CD14-positive monocyte (primary cell): ENCODE measurements at places on chromosomes 4 and X.

GRCh38 chr4:153036931-153037482 is 100.9 kb downstream of the FHDC1 start:
- DNase-seq, result no peak

DNA sequence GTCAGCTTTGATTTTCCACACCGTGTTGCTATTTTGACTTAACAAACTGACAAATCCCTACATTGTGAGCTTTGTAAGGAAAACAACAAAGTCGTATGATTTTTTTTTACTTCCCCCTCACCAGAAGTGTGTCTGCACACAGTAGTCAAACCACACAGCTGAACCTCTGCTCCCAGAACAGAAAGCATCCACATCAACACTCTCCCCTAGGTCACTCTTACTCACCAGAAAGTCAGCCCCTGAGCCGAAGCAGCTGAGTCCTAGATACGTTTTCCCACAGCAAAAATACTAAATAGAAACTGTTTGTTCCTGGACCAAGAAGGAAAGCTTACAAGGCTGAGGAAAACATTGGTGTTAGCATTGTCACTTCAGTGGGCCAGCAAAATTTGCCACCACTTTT is 305.7 kb downstream of the DHX15 start:
- no peak for DNase-seq

- no peak for DNase-seq
Measured at GRCh38 chrX:45596188-45596808, 395.6 kb upstream of the DIPK2B start.

GRCh38 chr4:11625211-11625610 is 196.5 kb upstream of the HS3ST1 start:
- DNase-seq, result no peak

DNA sequence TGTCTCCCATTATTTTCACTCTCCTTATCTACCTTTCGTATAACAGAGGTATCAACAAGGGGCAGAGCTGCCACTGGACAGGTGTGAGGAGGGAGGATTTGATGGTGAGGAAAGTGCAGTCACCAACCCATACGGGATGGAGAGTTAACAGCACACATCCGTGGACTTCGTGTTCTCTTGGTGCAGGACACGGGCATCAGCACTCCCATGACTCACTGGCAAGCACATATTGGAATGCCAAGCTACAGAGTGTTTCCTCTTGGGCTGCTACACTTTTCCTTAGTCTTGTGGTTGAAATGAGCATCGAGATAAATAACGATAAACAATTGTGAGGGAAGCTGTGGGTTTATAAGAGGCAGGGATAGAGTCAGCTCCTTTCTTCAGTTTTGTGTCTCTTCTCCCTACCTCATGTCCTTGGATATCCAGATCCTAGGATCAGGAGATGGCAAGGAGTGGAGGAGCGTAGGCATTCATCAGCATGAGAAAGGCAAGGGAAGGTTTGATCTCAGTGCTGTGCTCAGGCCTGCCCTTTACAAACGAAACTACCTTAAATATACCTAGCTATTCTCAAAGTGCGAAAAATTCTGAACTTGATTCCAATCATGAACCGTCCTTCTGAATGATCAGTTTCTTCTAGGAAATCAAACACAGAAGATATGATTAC is 96.3 kb downstream of the ZNF827 start:
- no peak for DNase-seq

GRCh38 chrX:135481696-135482179 is 38.7 kb upstream of the INTS6L start:
- DNase-seq, result no peak

- DNase-seq, result no peak
Measured at GRCh38 chr4:39898015-39898414, 79.7 kb downstream of the PDS5A start.

- DNase-seq, result no peak
Measured at GRCh38 chrX:154724993-154725756, 25.7 kb downstream of the GAB3 start.

DNA sequence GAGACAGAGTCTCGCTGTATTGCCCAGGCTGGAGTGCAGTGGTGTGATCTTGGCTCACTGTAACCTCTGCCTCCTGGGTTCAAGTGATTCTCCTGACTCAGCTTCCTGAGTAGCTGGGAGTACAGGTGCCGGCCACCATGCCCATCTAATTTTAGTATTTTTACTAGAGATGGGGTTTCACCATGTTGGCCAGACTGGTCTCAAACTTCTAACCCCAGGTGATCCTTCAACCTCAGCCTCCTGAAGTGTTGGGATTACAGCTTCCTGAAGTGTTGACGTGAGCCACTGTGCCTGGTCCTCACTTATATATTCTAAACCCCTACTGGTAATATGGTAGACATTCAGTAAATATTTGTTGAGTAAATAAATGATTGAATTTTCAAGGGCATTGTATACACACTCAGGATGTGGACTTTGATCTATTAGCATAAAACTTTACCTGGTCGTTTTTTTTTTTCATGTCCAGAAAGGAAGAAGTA is 33.0 kb downstream of the MTHFD2L start:
- no peak for DNase-seq

DNA sequence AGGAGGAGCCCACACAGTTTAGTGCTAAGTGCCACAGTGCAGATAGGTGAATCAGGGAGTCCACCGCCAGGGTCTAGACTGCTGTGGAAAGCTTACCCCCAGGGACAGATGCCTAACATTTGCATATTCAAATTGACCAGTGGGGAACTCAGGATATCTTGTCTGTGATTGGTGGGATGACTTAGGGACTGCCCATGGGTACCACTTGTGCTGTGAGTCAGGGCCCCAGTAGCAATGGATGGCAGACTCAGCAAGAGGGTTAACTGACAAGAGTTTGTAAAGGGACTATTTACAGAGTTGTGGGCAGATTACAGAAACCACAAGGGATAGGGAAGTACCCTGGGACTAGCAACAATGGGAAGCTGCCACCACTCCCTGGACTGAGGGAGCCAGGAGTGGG is 282.1 kb downstream of the BCOR start:
- DNase-seq, result peak; percentile 24

- DNase-seq, result no peak
Measured at GRCh38 chr4:117577686-117578311, 456.5 kb upstream of the NDST3 start.

GRCh38 chrX:102042372-102043325 is 82.8 kb upstream of the TCEAL2 start:
- no peak for DNase-seq

DNA sequence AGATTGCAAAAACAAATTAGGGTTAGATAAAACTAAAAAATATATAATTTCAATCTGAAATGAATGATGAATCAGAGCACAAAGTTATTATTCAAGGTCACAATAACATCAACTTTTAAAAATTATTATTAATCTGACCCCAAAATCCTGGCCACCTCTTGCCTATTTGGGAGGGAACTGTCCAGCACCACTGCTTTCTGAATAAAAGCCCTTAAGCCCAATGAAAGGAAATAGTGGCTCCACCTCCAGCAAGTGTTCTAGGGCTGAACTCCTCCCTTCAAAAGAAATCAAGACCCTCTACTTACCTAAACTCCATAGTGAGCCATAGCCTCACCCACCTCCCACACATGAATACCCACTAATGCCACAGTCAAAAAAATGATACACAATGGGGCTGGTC is 208.2 kb downstream of the PARM1 start:
- DNase-seq, result no peak

DNA sequence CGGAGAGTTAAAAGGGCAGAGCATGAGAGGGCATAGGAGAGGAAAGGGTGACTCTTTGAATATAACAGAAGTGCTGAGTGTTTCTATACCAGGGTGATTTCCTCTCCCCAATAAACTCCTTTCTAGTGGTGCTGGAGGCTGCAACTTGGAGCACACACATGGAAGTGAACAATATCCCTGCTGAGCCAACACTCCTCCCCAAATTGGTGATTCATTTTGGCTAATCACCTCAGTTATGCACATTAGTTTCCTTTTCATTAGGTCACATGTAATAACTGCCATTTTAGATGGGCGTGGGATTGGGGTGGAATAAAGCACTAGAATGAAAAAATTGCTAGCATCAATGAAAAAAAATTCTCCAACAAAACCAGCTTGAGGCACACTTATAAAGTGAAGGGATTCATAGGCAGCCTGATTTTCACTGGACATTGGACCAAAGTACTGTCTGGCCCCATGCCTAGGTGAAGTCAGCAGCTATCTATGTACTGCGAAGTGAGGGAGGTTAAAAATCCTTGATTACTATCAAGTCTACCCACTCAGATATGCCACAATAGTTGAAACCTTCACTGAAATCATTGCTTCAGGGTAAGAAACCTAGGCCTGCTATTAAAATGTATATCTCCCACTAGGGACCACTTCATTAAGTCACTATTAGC is 174.0 kb downstream of the GLUD2 start:
- DNase-seq, result no peak

DNA sequence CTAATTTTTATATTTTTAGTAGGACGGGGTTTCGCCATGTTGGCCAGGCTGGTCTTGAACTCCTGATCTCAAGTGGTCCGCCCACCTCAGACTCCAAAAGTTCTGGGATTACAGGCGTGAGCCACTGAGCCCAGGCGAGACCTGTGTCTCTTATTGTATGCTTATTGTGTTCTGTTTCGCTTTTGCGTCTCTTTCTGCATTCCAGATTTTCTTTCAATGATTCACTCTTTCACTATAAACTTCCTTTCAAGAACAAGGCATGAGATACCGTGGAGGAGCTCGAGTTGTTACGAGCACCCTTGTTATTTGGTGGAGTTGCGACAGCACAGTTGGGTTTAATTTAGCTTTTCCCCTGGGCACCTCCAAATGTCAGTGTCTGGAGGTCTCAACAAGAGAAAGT is 366.7 kb upstream of the FAT1 start:
- no peak for DNase-seq

GRCh38 chrX:499870-500364 is 113.2 kb upstream of the PPP2R3B start:
- DNase-seq, result no peak

- no peak for DNase-seq
Measured at GRCh38 chr4:68581383-68582338, 5.5 kb upstream of the UGT2B17 start.

GRCh38 chrX:19512961-19513360 is 2.3 kb downstream of the MAP3K15 start:
- DNase-seq, result no peak

- no peak for DNase-seq
Measured at GRCh38 chr4:26010304-26010703, 96.3 kb downstream of the SMIM20 start.

- peak; percentile 83 for DNase-seq
Measured at GRCh38 chr4:128916832-128917231, 107.3 kb downstream of the JADE1 start.

DNA sequence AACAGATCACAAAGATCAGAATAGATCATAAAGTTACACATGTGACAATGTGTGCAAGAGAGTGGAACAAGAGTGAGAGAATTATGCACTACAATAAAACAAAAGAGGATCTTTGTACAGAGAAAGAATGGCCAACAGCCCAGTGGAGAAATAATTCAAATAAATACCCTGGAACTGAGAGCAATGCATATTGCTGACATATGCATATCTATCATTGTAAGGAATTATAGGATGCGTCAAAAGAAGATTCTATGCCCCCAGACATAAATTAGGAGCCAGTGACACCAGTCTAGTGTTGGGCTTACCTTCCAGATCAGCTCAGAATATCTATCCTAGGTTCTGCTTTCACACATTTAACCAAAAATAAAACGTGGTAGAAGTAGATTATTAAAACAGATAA is 320.1 kb upstream of the VCX start:
- no peak for DNase-seq

- no peak for DNase-seq
Measured at GRCh38 chr4:121728798-121729226, 32.0 kb upstream of the ANXA5 start.

- no peak for DNase-seq
Measured at GRCh38 chrX:44447214-44447613, 95.4 kb downstream of the FUNDC1 start.

- no peak for DNase-seq
Measured at GRCh38 chr4:149738156-149738555, 77.5 kb downstream of the IQCM start.

- peak; percentile 50 for DNase-seq
Measured at GRCh38 chr4:37879365-37879764, 11.5 kb upstream of the TBC1D1 start.

DNA sequence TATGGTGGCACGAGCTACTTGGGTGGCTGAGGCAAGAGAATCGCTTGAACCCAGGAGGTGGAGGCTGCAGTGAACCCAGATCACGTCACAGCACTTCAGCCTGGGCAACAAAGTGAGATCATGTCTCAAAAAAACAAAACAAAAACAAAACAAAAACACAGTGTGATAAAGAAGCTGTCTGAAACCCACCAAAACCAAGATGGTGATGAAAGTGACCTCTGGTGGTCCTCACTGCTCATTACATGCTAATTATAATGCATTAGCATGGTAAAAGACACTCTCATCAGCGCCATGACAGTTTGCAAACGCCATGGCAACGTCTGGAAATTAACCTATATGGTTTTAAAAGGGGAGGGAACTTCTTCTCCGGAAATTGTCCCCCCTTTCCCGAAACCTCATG is 29.4 kb upstream of the OPHN1 start:
- peak; percentile 8 for DNase-seq

GRCh38 chrX:134443461-134443860 is 16.5 kb upstream of the HPRT1 start:
- DNase-seq, result no peak

DNA sequence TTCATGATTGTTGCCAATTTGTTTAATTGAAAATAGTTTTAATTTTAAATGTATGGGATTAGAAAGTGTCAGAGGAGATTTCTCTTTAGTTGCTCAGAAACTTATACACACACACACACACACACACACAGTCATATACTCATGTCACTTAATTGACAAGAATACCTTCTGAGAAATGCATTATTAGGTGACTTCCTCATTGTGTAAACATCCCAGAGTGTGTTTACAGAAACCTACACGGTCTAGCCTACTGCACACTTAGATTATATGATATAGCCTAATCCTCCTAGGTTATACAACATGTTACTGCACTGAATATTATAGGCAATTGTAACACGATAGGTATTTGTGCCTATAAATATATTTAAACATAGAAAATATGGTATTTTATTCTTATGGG is 1327.4 kb downstream of the FSTL5 start:
- DNase-seq, result no peak

GRCh38 chr4:158496030-158496741 is 25.5 kb upstream of the RXFP1 start:
- peak; percentile 50 for DNase-seq

DNA sequence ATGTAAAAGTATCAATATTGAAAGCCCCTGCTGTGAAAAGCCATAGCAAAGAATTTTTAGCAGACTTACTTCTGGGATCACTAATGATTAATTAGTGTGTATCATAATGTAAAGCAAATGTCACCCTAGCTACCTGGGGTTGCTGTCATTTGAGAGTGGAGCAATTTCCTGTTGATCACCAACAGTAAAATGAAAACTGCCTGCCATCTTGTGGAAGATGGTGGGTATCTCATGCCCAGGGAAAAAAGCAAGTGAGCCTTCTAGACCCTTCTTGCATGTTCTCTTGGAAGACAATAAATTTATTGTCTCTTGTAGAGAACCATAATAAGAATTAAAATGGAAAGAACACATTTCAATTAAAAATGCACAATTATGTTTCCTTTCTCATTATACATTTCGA is 360.2 kb downstream of the ZIC3 start:
- no peak for DNase-seq
